ENCODE measurements at places on chromosomes 2 and 18.
A peak's percentile ranks its signal among the peaks of the same experiment; 100 is the strongest.

- DNase-seq: peak; percentile 16
These were observed 832.8 kb upstream of the ID2 start for GRCh38 chr2:7849027-7849426.

DNA sequence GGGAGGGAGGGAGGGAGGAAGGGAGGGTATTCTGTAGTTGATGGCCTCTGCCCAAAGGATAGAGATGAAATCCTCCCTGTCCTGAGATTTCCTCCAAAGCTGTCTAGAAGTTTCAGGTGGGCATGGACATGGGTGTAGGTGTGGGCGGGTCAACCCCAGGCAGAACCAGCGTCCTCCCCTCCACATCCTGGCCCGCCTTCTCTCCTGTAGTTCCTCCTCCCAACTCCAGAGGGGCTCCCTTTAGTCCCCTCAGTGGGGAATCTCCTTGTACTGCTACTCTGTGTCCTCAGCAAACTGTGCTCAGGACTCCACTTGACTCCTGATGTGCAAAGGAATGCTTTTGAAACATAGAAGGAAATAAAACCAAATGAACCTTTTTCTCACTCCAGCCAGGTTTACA, 88.1 kb downstream of the MRPS9 start:
- no peak for DNase-seq

GRCh38 chr2:175744000-175744399, 258.1 kb downstream of the LNPK start:
- DNase-seq: no peak

DNA sequence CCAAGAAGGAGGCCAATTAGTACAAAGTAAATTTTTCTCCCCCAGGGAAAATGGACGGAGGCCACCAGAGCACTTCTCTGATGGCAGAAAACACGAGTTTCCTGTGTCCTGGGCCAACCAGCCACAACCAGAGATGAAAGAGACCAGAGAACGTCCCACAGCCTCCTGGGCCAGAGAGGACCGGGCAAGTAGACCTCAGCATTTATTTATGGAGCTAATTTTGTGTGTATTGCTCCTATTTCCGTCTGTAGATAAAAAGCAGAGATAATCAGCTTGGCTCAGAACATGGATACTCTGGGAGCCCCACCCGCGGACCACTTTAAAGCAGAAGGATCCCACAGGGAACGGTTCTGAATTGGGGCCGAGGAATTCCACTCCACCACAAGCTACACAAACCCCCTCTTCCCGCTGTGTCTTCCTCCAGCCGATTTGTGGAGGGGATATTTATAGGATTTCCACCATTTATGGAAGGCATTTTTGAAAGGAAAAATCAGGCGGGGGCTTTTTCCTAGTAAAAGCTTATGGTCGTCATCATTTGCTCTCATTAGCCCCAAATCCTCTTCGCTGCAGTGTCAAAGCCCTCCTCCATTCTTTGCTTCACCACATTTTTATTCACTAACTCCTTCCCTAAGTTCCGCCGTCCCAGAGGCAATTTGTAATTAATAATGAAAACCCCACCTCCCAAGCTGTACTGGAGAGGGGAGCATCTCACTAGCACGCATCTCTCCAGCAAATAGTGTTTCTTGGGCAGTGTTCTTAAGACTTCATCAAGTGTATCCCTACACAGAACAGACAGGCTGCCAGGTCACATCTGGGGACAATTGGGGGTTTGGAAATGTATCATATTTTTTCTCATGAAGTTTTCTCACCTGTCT, 43.7 kb upstream of the TWIST2 start:
- no peak for DNase-seq

DNA sequence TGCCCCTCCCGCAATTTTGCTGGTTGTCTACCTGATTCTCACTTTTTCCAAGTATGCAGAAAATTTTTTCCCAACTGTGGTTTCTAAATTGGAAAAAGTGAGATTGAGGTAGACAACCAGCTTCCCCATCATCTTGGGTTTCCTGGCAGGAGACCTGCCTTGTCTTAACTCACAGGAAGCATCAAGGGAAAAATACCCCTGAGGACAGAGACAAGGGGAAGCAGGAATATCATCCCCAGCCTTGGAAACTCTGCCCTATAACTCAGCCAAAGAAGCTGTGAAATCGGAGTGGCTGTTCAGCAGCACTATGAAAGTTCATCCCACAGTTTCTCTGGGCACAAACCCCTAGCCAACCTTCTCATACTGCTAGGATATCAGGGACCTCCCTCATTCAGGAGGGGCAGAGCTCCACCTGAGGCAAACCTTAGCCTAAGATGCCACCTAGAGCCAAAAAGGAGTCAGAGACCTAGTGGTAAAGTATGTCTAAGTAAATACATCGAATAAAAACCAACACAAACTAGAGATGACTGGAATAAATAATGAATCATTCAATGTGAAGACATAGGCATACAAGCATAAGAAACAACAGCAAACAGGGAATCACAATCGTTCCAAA, 68.2 kb downstream of the ZSWIM2 start:
- peak; percentile 54 for DNase-seq

GRCh38 chr2:206530727-206531126, 87.4 kb downstream of the ADAM23 start:
- no peak for DNase-seq

DNA sequence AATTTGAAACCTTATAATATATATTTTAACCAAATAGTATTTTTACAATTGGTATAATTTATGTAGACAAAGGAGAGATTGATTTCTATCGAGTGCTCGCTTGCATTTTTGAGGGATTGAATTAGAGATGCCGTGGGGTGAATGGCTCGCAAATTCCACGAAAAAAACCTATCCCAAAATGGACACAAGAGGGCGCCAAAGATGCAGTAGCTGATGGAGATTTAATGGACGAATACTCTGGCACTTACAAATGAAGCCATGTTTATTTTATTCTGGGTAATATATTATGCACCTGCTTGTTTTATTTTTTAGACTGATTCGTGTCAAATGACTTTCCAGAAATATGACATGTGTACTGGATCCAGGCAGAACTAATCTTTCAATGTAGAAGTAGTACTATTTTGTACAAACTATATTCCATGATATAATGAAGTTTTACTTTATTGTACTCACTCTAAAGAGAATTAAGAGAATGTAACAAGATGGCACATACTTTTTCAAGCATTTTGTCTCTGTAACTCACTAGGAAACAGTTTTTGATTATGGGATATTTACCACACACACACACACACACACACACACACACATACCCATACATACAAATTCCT, 505.4 kb downstream of the PLCL1 start:
- DNase-seq: peak; percentile 74

DNA sequence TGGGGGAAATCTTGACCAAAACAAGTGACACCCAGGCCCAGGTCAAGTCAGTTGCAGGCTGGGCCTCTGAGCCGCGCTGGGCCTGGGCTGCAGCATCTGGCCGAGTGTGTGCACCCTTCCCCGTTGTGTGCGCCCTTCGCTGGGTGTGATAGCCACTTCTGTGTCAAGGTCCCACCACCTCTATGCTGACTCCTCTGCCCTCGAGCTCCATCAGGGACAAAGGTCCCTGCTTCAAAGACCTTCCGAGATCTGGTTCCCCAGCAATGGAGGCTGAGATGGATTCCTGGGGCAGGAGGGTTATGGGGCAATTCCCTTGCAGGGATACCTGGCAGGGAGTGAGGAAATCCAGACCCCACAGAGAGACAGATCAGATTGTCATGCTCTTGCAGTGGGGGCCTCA, 93.6 kb downstream of the PIEZO2 start:
- no peak for DNase-seq

DNA sequence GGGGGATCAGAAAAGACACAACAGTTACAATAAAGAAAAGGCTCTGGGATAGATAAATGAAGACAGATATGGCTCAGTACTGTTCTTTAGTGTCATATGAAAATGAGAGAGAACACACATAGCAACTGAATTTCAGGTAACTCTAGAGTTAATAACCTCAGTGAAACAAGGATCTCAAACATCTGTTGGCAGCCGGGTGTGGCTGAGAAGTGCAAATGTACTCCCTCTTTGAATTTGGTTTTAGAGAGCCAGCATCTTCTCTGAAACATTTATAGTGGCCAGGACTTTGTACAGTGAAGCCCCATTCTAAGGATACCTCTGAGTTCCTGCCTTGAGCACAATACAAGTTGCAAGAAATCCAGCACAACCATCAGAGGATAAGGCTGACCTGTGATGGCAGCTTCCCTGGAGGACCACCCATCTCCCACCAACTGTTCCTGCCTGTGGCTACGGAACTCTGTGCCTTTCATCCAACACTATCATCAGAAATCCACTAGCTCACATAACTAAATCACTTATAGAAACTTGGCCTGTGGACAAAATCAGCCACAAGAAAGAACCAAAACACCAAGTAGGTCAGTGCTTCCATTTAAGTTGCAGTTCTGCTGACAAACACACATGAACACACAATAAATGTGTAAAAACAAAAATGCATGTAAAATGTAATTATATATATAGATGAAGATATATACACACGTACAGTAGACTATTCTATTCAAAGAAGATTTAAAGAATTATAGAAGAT, 37.3 kb upstream of the PEX13 start:
- no peak for DNase-seq

DNA sequence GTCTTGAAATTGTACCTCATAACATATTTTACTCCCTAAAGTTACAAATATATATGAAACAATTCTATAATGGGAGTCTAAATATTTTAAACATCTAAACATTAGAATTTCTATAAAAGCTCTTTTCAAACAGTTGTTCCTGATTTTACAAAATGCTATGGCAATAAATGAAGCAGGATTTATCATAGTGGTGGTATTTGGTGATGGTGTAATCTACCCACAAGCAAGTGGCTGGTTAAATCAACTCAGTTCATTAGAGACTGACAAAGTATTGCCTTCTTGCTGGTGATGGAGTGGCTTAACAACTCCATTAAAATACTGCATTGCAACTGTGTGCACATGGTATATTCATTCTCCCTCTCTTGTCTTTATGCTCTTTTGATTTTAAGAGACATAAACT, 138.9 kb downstream of the PMAIP1 start:
- no peak for DNase-seq
